GM12892 (cell line): ENCODE measurements at places on chromosomes 12 and 14.

DNA sequence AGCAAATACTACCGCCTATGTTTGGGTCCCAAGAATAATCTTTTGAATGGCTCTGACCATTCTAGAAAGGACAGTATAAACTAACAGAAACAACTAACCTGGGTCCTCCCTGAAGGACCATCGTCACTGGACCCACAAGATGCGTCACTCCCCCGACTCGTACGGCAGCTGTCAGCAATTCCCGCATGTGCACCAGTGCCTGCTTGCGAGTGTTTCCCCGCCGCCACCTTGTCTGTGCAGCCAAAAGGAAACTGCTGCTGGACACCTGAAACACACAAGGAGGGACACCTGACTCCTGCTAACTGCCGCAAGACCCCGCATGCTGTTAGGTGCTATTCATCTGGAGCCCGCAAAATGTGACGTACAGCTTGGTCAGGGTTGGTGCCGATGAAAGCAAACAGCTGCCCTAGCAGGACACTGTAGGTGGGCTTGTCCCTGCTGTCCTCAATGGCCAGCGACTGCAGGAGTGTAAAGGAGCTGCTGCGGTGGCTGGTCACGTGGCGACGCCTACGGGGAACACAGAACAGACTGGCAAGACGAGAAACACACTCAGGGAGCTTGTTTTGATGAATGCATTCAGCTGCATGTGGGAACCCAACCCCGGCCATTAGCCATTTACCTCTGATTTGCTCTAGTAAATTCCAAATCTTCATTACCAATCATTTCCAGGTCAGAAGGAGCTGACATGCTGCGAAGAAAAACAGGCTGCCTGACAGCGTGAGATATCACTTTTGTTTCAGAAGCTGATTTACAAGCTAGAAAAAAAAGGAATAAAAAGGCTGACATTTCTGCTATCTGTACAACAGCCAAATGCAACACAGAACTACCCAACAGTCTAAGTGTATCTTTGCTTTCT is 118.1 kb downstream of the TRAFD1 start:
- no peak for DNase-seq

DNA sequence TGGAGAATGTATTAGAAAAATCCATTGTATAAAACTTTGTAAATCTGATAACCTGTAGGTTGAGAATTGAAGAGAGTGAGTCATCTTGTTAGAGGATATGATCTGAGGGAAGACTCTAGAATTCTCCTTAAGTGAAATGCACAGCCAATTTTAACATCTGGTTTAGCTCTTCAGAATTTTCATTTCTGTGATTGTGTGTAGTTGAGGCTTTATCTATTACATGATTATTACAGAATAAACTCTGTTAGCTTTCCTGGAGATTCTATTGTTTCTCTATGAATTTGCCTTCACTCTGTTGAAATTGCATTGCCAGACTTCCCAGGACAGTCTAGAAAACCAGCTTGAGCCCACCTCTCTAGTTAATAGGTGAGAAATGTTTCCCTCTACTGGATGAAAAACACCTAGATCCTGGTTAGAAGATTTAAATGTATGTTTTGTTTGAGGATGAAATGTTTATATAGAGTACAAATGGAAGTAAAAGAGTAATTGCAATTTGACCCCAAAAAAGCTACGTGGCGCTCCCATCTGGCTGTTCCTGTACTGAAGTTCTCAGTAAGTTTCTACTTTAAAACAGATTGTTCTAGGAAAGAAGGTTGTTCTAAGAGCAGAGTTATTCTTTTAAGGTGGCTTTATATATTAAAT is 2.9 kb downstream of the NUDT4 start:
- no peak for DNase-seq

- DNase-seq: no peak
Measured at GRCh38 chr14:64937821-64938193, 4.7 kb downstream of the GPX2 start.

- no peak for DNase-seq
Measured at GRCh38 chr12:55142669-55143565, 16.7 kb downstream of the OR9K2 start.

DNA sequence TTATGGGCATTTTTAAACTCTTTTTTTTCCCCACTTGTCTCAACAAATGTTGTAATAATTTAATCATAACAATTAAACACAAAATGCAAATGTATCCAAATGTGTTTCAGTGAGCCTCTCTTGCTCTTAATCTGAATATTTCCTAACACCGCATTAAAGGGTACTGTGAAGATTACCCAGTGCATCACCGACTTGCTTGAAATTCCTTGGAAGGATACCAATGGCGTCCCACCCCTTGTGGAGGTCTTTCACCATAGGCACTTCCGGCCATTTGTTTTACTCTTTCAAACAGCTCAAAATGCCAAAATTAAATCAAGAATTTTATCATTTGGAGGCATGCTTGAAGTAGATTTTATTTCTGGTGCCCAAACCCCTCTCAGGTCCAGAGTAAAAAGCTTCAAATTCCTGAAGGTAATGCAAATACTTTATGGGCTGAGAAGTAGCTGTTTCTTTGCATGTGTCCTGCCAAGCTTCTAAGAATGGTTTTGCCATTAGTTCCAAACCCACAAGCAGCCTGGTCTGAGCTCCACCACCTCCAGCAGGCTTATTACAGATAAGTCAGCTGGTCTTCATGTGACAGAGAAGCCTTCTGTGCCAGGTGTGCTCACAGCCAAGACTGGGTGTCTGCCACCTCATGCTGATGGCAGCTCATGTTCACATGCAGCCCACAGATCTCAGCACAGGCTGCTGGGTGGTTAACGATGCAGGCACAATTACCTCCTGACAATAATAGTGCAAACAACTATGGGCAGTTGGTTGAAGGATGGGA is 16.4 kb upstream of the NUDT4 start:
- DNase-seq: no peak

- no peak for DNase-seq
Measured at GRCh38 chr12:78617683-78618082, 246.9 kb upstream of the SYT1 start.

DNA sequence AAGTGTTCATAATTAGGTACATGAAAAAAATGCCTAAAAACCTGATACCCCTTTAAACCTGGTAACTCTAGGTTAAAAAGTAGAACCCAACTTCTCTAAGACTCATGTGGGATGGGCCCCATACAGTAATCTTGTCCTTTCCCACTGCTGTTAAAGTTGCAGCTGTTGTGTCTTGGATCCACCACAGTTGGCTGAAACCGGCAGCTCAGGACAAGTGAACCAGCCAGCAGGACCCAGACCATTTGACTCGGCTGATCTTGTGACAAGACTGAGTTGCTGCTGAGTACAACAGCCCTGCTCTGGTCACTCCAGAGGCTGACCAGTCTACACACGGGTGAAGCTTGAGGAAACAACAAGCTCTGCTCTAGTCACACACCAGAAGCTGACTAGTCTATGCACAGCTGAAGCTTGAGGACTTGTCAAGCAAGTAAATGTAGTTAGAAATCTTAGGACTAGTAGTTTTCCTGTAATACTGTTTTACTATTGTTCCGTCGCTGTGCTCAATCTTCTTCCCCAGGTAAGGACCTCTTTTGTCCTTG is 60.6 kb downstream of the DHRS2 start:
- DNase-seq: no peak

DNA sequence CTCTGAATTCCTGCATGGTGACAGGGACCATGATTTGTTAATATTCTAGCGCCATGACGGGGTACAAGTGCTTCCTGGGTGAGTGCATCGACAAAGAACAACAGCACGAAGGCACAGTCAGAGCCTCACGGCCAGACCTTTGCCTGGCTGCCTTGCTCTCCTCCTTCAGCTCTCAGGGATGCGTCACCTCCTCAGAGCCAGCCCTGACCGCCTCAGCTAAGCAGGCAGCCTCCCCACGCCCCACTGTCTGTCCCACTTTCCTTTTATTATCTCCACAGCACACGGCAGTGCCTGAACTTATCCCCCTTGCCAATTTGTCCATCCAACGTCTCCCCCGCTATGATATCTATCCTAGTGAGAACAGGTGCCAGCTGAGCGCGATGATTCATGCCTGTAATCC is 16.5 kb upstream of the FZD10 start:
- DNase-seq: no peak

GRCh38 chr12:26699237-26699636 is 133.8 kb downstream of the ITPR2 start:
- DNase-seq: no peak

GRCh38 chr12:118813778-118814357 is 167.5 kb upstream of the SRRM4 start:
- no peak for DNase-seq

- no peak for DNase-seq
Measured at GRCh38 chr14:65193916-65194590, 91.7 kb upstream of the MAX start.

DNA sequence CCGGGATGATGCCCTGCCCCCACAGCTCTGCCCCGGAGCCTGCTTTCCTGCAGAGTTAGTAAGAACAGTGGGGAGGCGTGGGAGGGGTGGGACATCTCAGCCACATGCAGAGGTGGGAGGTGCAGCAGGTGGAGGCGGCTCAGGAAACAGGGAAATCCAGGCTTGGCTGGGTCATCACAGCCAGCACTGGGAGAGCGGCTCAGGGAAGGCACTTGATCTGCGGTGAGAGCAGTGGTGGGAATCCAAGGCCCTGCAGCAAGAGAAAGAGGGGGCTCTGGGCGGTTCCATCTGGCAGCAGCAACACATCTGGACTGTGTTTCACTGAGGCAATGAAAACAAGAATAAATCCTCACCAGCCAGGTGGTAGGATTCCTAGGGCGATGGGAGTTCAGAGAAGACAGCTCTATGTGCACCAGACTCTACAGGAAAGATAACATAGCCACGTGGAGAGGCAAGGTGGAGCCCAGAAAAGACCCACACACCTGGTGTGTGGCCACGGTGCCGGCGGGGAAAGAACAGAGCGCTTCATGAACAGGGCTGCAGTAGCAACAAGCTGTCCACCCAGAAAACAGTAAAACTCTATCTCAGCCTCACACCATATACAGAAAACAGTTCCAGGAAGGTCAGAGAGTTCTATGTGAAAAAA is 57.6 kb downstream of the CCDC85C start:
- no peak for DNase-seq

- no peak for DNase-seq
Measured at GRCh38 chr12:128318946-128319345, 52.0 kb downstream of the TMEM132C start.

- no peak for DNase-seq
Measured at GRCh38 chr12:79775355-79776027, 84.7 kb upstream of the PAWR start.

DNA sequence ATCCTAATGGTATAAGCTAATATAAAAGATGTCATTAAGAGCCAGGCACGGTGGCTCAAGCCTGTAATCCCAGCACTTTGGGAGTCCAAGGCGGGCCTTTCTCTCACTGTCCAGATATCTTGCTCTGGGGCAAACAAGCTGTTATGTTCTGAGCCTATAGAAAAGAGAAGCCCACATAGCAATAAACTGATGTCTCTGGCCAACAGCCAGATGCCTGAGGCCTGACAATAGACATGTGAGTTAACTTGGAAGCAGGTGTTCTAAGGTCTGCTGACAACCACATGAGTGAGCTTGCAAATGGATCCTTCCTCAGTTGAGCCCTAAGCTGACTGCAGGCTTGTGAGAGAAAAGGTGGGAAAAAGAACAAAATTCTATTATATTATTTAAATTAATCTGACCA is 25.0 kb downstream of the YAF2 start:
- DNase-seq: no peak

GRCh38 chr14:71625891-71626701 is 306.1 kb upstream of the RGS6 start:
- no peak for DNase-seq

GRCh38 chr14:29220566-29220965 is 454.0 kb downstream of the FOXG1 start:
- DNase-seq: no peak

GRCh38 chr14:77071938-77072388 is 26.1 kb upstream of the CIPC start:
- DNase-seq: no peak

DNA sequence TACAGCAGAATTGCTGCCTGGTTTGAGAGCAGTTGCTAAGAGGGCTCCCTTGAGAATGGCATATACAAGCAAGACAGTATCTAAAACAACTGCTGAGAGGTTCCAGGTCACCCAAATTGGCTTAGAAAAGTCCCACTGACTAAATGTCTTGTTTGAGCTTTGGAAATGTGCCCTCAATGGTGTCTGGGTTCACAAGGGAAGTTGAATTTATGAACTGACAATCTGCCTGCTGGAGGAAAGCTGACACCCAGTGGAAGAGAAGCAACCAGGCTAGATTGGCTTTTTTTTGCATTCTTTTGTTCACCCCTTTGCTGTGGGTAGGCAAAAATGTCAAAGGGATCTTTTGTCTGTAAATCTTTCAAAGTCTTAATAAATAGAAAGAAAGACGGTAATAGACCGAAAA is 44.6 kb upstream of the NPFF start:
- no peak for DNase-seq

GRCh38 chr14:42057111-42057510 is 450.4 kb downstream of the LRFN5 start:
- DNase-seq: no peak

DNA sequence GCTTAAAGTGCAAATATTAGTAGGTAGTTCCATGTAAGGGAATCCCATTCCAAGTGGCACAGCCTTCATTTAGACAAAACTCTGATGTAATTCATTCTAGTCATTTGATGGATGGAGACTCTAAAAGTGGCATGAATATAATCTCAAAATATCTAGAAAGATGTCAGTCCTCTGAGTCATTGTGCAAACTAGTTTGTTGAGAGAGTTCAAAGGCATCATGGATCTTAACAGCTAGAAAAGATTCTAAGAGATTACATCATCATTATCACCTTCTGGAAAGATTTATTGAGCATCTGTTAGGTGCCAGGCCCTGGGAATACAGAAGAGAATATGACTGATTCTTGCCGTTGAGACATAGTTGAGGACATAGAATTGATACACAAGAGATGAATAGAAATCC is 30.7 kb downstream of the CRADD start:
- DNase-seq: no peak

DNA sequence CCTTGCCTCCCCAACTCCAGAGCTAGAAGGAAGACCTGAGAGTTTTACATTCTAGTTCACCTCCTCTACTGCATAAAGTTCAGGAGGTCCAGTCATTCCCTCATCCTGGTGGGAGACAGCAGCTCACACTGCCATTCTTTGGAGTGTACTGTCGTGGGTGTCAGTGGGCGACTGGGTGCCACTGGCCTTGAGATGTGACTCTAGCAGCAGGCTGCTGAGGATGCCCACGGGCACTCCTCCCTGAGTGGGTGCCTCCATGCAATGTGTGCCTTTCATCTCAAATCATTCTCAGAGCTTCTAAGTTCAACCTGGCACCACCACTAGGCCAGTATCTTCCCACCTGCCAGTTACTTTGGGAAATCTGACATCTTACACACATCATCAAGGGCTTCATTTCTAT is 12.5 kb downstream of the RFX4 start:
- no peak for DNase-seq

DNA sequence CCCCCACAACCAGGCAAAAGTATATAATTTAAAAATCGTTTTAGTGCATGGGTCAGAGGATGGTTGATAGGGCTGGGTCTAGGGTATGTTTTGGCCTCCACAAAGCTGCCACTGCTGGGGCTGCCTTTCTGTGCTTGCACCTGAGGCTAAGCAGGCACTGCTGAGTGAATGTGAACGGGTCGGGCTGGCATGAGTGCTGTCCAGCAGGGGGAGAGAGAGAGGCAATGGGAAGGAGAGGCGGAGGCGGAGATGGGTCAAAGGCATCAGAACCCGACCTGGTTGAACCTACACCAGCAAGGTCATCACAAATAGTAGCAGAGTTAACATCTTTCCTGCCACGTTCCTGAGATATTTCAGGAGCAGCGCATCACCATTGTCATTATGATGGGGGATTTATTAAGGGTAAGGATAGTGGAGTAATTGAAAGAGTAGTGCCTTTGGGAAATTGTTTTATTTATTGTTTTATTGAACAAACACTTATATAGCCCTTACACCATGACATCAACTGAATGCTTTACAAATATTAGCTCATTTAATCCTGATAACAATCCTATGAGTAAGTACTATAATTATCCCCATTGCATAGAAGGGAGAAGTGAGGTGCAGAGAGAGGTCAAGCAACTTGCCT is 5.8 kb upstream of the NRXN3 start:
- no peak for DNase-seq
